Cortex of kidney (tissue), 1 donor: ENCODE measurements at places on chromosomes 1 and 21.

- DNase-seq: no peak
Observed at GRCh38 chr1:235073968-235074522, 54.6 kb downstream of the TOMM20 start.

DNA sequence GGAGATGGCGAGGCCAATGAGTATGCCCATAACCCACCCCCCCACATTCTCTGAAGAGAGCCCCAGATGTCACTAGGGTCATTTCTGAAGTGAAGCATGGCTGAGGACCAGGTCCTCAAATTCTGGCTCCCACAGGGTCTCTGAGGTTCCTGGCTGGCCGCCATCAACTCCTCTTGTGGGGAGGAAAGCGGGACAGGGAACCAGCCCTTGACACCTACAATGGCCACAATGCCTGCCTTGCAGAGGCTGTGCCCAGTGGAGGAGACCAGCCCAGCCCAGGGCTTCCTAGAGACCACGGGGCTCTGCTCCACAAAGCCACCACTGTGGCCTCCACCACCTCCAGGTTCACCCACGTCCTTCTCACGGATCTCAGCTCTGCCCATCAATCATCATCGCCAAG is 120.1 kb upstream of the ARHGEF16 start:
- no peak for DNase-seq

- no peak for DNase-seq
Observed at GRCh38 chr1:2328676-2329455, 62.5 kb downstream of the MORN1 start.

GRCh38 chr1:17630048-17630830 is 90.7 kb downstream of the ARHGEF10L start:
- DNase-seq: no peak

DNA sequence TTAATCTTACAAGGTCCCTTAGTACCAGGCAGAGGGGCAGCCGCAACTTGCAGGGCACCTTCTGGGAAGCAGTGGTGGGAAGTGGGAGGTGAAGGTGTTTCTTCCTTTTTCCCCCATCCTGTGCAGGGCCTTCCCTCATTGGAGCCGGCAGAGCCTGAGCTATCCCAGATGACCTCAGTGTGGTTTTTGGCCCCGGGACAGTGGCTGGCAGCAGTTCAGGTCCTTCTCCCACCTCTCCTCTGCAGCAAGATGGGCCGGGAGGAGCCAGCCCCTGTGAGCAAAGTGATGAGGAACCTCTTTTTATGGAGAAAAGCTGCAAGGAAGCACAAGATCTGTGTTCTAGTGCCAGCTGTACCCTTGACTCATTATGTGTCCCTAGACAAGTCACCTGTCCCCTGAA is 6.8 kb downstream of the PFKFB2 start:
- no peak for DNase-seq

GRCh38 chr1:119541389-119541788 is 34.4 kb downstream of the HSD3B1 start:
- DNase-seq: no peak

GRCh38 chr1:17668624-17669175 is 86.4 kb upstream of the ACTL8 start:
- no peak for DNase-seq

- DNase-seq: no peak
Observed at GRCh38 chr1:84781946-84782771, 91.9 kb upstream of the SSX2IP start.

DNA sequence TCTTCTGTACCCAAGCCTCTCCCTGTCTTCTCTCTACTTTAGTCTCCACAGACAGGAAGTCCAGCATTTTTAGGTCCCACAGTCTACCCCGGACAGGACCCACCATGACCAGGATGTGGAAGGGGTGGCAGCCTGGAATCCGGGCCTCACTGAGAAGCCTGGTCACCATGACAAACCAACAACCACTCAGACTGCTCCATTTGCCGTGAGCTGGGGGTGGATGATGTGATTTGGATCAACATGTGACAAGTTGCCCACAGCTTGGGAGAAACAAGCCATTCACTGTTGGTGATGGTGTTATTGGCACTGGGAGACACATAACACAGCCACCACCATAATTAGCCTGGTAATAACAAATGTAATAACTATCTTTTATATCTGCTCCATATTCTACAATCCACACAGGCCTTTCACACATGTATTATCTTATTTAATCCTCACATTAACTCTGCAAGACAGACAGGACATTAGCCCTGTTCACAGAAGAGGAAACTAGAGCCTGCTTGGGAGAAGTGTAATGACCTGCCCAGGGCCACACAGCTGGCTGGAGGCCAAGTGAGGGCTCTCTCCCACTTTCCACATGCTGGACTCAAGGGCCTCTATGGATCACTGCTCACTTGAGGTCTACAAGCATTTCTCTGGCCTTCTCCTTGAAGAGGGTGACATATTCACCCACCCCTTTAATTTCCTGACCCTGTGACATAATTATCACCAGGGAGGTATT is 22.9 kb downstream of the MEF2D start:
- DNase-seq: no peak

GRCh38 chr1:151536499-151536898 is 3.6 kb upstream of the TUFT1 start:
- no peak for DNase-seq

DNA sequence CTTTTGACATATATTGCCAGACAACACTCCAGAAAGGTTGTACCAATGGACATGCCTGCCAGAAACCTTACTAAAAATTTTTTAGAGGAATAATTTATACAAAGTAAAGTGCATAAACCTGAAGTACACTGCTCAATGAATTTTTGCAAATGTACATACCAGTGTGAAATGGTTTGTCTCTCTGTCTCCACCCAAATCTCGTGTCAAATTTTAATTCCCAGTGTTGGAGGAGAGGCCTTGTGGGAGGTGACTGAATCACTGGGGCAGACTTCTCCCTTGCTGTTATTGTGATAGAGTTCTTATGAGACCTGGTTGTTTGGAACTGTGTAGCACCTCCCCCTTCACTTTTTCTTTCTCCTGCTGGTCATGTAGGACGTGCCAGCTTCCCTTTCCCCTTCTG is 168.8 kb downstream of the RWDD3 start:
- DNase-seq: no peak

- DNase-seq: no peak
Observed at GRCh38 chr1:11529763-11530730, 51.1 kb downstream of the DISP3 start.

DNA sequence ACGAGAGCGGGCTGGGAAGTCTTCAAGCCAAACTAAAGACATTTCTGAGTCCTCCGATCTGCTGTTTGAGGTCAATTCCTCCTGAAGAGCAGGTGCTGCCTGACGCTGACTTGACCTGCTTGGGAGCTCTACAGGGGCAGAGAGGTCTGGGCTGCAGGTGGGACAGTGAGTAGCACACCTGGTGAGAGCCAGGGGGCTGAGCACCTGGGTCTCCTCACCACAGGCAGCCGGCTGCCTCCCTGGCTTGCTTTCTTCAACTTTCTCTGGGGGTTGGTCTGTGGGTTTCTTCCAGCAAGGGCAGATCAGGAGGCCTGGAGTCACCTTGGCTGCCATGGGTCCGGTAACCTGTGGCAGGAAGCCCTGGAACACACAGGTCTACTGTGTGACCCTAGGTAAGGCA is 107.4 kb upstream of the EDN2 start:
- DNase-seq: no peak

DNA sequence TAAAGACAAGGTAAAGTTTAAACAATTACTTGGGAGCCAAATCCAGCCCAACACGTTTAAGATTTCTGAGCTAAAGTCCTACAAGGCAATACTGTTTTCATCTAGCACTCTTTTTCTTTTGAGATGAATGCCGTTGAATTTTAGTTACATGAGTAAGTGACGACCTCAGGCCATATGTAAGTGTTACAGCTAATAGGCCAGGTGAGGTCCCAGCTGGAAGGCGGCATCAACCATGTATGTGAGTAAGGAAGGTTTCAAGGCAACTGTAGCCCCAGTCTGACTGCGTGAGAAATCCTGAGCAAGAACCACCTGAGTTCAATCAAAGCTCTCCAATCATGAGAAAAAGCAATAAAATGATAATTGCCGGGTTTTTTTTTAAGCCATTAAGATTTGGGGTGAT is 41.5 kb upstream of the EGLN1 start:
- no peak for DNase-seq

- DNase-seq: no peak
Observed at GRCh38 chr1:97307151-97307550, 585.6 kb downstream of the PTBP2 start.

- no peak for DNase-seq
Observed at GRCh38 chr1:31442648-31442994, 29.6 kb downstream of the SERINC2 start.

GRCh38 chr1:237223419-237223818 is 181.4 kb downstream of the RYR2 start:
- DNase-seq: no peak

DNA sequence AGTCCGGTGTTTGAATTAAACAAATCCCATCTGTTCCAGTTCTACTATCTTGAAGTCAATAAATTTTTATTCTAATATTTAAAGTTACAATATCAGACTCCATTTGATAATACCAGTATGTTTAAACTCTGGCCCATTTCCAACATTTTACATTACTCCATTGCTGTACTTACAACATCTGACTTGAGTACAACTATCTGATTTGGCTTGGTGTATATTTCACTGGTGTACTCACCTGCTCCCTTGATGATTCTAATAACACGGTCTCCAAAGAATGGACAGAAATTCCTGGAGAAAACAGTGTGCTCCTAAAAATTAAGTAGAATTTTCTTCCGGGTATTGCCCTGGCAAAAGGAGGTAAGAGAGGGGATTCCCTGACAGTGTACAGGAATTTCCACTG is 680.5 kb upstream of the ADAMTS5 start:
- DNase-seq: no peak

GRCh38 chr1:204197068-204197467 is 777 bp upstream of the KISS1 start:
- no peak for DNase-seq

DNA sequence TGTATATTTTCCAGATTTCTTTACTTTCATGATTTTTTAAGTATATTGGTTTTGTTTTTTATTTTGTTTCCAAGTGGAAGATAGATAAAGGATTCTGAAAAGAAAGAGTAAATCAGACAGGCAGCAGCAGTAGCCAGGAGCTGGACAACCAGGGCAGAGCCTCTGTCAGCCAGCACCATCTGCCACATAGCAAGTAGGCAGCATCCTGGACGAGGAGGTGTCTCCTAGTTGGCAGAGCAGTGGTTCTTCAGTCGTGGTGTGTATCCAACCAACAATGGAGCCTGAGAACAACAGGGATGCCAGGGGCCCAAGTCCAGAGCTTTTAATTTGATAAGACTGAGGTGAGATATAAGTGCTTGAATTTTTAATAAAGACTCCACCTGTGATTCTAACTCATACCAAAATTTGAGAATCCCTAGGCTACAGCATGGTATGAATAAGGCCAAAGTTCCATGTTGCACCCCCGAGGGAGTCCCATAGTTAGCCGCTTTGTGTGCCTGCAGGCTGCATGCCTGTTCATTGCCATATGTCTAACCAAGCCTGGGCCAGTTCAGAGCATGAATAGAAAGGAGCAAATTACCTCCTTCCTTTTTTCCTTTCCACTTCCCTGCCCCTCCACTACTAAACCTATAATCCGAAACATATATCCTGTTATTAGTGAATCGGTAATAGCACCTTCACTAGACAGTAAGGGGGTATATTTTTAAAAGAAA is 153.2 kb downstream of the NTNG1 start:
- DNase-seq: no peak

DNA sequence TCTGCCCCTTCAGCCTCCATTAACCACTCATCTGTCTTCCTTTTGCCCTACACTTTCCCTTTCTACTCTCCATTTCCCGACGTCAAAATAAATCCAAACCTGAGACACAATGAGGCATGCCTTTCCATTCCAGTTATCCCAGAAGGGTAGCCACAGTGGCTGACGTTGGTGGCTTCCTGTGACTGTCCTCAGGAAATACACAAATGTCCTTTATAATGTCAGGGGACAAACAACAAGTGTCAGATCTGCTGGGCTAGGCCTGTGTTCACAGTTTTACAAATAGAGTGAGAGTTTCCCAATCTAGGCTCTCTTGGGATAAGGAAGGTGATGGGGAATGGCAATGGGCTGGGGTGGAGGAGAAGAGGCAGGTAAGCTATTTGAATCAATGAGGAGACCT is 135.3 kb downstream of the BRINP2 start:
- no peak for DNase-seq

DNA sequence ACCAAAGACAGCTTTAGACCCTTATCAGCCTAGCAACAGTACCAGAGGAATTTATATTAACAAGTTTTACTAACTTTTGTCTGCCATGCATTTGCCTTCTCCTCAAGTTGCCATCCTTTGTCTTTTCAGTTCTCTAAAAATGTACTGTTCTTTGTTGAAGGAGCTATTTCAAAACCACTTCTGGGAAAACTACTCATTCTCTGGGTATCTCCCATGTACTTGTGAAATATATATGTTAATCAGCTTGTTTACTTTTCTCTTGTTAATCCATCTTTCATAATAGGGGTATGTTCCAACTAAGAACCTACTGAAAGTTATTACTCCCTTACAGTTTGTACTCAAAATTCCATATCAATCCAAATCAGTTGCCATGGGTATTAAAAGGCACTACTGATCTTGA is 16.3 kb downstream of the DPYD start:
- no peak for DNase-seq

DNA sequence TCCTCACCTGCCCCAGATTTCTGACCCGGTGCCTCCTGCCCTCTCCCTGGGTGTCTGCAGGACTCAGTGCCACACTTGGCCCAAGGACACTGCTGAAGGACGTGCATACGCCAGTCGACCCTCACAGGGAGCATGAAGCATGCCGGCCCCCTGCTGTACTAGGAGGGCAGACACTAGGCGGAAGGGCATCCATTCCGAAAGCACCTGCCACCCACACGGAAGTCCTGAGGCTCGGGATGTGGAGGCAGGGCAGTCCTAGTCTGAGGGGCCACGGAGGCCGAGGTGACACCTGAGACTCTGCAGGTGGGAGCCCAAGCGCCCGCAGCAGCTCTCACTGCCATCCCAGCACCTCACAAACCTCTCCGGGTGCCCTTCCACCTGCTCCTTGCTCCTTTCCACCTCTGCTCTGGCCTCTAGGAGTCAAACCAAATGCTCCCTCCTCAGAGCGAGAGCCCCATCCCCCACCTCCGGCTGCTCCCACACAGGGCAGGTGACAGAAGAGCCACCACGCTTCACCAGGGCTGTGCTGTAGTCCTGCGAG is 2.4 kb downstream of the NPHP4 start:
- DNase-seq: no peak

DNA sequence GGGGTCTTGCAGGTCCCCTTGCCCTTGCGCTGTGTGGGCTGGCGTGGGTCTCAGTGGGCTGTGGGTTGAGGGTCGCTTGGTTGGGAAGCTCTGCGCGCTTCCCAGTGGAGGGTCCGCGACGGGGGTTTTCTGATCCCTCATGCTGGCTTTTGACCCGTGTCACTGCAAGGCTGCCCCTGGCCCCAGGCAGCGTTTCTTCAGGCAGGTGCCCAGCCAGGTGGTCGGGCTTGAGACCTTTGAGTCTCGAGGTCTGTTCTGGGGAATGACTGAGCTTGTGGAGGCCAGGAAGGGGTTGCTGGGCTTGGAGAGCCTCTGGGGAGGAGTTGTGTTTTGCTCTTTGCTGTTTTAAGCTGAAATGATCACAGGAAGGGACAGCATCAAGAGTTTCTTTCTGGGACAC is 5.3 kb downstream of the SKI start:
- no peak for DNase-seq
